ENCODE measurements at places on chromosomes 2 and 18.
A peak's percentile ranks its signal among the peaks of the same experiment; 100 is the strongest.

DNA sequence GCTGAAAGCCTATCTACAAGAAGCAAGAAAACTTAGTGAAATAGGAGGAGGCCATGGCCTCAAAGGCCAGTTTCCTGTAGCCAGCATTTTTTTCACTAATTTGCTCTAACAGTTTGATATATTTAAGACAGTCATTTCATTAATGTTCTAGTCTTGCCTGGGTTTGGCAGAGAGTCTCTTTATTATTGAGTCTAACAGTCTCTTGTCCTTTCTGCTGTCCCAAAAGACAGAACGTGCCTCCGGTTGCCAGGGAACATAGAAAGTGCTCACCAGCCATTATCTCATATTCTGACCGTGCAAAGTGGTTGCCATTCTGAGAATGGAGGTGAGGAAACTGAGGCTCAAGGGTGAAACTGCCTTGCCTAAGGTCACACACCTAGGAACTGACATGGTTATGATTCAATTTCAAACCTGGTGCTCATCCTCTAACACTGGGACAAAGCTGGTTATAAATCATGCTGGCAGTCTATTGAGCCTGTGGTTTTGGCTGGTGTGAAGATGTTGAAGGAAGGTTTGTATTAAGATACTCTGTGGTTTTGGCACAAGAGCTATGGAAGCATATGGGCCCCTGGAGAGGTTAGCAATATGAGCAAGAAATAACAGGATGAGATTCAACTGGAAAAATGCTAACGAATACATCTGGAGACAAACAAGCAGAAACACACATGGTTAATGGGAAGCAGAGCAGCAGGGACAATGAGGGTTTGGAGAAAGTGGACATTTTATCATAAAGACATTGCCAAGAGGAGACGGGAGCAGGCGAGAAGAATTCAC is 903.3 kb upstream of the KLHL29 start:
- no peak for DNase-seq

DNA sequence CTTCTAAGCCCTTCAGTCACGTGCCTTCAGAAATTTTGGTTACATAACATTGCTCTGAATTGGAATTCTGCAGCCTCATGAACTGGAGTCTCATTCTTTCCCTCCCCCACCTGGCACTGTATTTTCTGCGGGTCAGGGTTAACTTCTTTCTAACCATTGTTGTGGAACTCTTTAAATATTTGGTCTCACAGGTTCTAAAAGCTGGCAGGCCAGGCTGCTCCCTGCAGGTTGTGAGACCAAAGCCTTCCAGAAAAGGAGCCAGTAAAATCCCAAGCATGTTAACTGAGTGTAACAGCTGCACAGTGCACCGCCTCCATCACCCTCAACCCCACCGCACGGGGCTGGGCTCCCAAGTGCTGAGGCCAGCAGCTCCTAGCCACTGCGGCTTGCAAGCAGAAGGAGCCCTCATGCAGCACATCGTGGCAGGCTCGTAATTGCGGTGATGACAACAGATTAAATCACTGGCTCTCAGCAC is 174.1 kb upstream of the ALPP start:
- no peak for DNase-seq

DNA sequence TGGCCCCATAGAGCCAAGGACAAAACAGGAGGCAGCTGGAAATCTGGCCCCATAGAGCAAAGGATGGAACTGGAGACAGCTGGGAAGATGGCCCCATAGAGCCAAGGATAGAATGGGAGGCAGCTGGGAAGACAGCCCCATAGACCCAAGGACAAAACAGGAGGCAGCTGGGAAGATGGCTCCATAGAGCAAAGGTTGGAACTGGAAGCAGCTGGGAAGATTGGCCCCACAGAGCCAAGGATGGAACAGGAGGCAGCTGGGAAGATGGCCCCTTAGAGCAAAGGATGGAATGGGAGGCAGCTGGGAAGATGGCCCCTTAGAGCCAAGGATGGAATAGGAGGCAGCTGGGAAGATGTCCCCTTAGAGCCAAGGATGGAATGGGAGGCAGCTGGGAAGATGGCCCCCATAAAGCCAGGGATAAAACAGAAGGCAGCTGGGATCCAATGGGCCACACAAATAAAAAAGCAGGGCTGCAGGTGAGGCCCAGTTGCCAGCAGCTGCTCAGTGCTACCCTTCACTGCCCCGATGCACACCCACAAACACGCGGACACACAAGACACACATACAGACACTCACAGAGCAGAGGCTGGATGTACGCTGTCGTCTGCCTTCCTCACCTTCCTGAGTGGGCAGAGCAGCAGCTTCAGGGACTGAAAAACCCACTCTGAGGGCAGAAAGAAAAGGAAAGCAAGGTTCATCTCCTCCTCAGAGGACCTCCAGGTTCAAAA is 505.4 kb upstream of the MYT1L start:
- no peak for DNase-seq

- no peak for DNase-seq
Measured at GRCh38 chr2:54808661-54809060, 85.2 kb downstream of the EML6 start.

DNA sequence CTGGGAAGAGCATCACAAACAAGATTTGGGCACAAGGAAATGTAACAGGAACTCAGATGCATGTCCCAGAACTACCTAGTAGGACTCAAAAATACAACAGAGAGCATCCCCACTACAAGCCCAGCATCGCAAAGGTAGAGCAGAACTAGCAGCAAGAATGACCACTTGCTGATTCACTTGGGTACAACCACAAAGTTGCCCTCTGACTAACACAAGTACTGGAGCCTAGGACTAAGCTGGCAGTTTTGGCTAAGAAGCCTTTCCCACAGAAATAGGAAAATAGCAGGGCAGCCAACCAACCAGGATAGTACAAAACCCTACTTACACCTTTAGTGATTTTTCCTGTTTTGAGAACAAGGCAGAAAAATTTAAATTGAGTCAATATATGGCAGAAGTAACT is 193.8 kb downstream of the PAX3 start:
- DNase-seq, result no peak

DNA sequence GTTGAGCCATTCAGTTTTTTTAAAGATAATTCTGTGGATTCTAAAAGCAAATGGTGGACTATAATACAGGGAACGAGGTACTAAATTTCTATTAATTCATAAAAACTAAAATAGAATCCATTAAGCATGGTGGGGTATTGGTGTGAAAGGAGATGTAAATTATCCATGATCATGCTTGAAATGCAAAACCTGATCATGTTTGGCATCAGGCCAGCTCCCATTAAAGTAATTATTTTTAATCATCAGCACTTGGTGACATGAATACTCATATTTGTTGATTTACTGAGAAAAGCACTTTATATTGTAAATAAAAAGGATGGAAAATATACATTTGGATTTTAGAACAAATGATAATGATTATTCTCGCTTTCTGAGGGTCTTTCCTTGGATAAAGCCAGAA is 232.3 kb upstream of the MEIS1 start:
- no peak for DNase-seq

- peak; percentile 58 for DNase-seq
Measured at GRCh38 chr2:190881598-190882410, 1.2 kb downstream of the GLS start.

GRCh38 chr2:219417374-219417773 is 803 bp upstream of the DES start:
- DNase-seq, result no peak

- no peak for DNase-seq
Measured at GRCh38 chr2:140658760-140659692, 1471.8 kb downstream of the LRP1B start.

GRCh38 chr2:119943058-119943457 is 69.8 kb upstream of the EPB41L5 start:
- DNase-seq, result no peak

GRCh38 chr2:162840598-162841246 is 2.2 kb upstream of the KCNH7 start:
- no peak for DNase-seq

- DNase-seq, result no peak
Measured at GRCh38 chr18:65414501-65414900, 336.3 kb upstream of the CDH7 start.

GRCh38 chr18:5250603-5251002 is 44.9 kb downstream of the ZBTB14 start:
- no peak for DNase-seq

DNA sequence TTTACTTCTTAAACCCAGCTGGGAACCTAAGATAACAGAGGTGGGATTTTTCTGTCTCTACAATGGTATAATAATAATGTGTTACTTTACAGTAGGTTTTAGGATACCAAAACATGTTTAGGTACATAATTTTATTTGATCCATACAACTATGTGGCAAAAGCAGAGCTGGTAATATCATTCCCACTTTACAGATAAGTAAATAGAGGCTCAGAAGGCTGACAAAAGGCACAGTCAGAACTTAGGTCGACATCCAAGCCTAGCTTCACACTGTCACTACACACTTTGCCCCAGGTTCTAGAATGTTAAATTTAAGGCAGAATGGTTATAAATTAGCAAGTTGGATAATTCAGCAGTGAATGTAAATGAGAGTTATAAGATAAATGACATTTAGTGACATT is 189.6 kb upstream of the PARD3B start:
- no peak for DNase-seq

- DNase-seq, result no peak
Measured at GRCh38 chr2:33104726-33105125, 158.0 kb downstream of the LTBP1 start.

DNA sequence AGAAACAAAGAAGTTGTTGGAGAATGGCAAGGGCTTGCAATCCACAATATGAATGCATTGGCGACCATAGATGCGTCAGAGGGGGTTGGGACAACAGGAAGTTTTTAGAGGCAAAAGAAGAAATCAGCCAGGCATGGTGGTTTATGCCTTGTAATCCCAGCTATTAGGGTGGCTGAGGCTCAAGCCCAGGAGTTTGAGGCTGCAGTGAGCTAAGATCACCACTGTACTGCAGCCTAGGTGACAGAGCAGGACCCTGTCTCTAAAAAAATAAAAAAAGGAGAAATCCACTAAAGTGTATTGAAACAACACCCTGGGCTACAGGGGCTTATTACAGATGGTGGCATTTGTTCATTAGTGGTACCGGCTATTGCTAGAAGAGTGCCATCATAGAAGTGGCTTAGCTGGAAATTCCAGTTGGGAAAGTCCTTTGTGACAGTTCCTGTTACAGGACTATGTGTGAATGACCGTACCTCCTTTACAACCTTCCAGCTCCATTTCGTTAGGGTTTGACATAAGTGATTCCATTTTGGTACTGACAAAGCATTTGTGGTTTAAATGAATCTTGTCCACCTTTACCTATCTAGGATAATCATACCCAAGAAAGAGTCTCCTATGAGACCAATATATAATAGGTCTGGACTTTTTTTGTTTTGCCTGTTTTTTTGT is 10.7 kb upstream of the WDSUB1 start:
- DNase-seq, result no peak

DNA sequence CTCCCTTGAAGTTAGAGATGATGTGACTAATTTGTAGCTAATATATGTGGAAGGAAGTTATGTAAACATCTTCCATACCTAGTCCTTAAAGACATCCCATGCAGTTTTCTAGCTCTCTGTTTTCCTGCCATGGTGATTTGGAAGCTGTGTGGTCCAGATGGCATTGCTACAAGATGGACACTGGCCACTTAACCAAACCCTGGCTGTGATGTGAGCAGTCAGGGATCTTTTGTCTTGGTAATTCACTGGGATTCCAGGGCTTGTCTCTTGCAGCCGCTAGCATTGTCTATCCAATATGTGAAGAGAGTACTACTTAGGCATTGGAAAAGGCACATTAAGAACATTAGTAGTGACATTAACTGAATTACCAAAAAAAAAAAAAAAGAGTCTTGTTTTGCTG is 139.9 kb upstream of the DOCK10 start:
- no peak for DNase-seq

- DNase-seq, result no peak
Measured at GRCh38 chr18:79947054-79947755, 4.2 kb downstream of the SLC66A2 start.

DNA sequence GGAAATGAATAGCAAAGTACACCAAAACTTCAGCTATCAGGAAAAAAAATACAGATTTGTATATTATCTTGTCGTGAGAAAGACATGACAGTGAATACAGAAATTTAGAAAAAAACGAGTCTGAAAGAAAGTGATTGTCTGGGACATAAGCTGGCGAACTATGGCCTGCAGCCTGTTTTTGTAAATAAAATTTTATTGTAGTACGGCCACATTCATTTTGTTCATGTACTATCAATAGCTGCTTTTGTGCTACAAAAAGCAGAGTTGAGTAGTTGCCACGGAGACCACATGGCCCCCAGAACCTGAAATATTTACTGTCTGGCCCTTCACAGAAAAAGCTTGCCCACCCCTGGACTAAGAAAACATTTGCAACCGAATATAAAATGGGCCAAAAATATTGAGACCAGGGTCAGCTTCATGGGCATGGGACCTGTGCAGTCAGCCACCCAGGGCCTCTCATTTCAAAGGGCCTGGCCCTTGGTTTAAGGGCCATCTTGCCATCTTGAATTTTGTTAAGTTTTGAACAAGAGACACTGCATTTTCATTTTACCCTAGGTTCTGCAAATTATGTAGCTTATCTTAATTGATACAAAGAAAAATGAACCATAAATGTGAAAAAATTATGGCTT is 17.9 kb downstream of the ANTXR1 start:
- DNase-seq, result no peak

DNA sequence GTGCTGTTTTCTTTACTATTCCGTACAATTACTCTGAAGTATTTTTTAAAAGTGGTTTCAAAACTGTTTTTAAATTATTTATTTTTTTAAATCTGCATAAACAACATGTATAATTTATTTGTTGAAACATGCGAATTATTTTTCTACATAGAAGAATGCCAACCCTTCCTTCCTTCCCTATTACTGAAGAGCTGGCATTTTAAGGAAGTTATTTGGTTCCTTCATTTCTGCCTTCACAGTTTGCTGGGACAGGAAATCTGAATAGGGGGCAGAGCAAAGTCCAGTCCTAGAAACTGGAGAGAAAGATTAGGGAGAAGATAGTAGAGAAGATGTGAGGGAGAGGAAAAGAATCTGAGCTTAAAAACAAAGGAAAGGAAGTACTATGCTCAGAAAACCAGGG is 146.7 kb upstream of the ACVR2A start:
- no peak for DNase-seq

- no peak for DNase-seq
Measured at GRCh38 chr2:186554850-186555671, 34.8 kb upstream of the ITGAV start.

GRCh38 chr2:68745006-68745405 is 10.4 kb downstream of the ARHGAP25 start:
- peak; percentile 32 for DNase-seq

DNA sequence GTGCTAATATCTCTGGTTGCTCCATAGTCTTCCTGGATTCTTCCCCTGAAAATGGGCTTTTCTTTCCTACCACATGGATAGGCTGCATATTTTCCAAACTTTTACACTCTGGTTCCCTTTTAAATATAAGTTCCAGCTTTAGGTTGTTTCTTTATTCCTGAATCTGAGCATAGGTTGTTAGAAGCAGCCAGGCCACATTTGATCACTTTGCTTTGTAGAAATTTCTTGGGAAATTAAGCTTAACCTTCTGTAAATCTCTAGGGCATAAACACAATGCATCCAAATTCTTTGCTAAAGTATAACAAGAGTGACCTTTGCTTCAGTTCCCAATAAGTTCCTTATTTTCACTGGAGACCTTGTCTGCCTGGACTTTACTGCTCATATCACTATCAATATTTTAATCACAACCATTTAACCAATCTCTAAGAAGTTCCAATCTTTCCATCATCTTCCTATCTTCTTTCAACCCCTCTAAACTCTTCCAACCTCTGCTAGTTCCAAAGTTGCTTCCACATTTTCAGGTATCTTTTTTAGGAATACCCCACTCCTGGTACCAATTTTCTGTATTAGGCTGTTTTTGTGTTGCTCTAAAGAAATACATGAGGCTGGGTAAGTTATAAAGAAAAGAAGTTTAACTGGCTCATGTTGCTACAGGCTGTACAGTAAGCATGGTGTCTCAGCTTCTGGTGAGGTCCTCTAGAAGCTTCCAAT is 389.6 kb upstream of the HS6ST1 start:
- DNase-seq, result no peak

- DNase-seq, result no peak
Measured at GRCh38 chr18:62485684-62486083, 37.1 kb upstream of the ZCCHC2 start.
